ENCODE measurements at places on chromosomes 1 and 21. TPM values are rescaled to one million over a fixed set of nuclear protein-coding genes. Genes with fewer than 3 reads are reported as not detected.

TRNP1 gene
- 0.13 TPM for total RNA-seq

GIPC2 gene
- 0.08 TPM for total RNA-seq

LIPI gene
- total RNA-seq, result not detected

DNA sequence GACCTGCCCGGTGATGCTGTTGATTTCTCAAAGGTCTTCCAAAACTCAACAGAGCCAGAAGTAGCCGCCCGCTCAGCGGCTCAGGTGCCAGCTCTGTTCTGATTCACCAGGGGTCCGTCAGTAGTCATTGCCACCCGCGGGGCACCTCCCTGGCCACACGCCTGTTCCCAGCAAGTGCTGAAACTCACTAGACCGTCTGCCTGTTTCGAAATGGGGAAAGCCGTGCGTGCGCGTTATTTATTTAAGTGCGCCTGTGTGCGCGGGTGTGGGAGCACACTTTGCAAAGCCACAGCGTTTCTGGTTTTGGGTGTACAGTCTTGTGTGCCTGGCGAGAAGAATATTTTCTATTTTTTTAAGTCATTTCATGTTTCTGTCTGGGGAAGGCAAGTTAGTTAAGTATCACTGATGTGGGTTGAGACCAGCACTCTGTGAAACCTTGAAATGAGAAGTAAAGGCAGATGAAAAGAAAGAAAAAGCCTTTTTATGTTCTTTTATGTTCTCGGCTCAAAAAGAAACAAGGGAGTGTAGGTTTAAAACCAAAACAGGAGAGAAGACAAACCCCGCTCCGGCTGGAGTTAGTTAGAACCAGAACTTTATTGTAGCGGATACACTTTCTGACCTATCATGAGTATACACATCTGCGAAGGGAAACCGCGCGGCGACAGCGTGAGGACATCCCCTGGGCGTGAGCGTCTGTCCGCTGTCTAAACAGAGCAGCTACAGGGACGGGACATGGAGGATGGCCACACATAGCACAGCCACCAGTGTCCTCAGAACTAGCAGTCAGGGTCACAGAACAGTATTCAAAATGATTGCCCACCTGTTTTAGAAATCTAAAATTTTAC lies 77.1 kb downstream of the PIK3CD start:
- peaks cover 36% of the 10 kb centered on the region for H3K36me3 ChIP-seq
- no peak overlapping the region for H3K27ac ChIP-seq
- no peak for DNase-seq
- H3K4me1 ChIP-seq, result no peaks in the 10 kb centered on the region

GRCh38 chr1:57922130-57922529 lies 498.3 kb upstream of the DAB1 start:
- DNase-seq, result no peak
- H3K36me3 ChIP-seq, result no peaks in the 10 kb centered on the region
- no peaks in the 10 kb centered on the region for H3K27me3 ChIP-seq
- no peak overlapping the region for H3K4me3 ChIP-seq

Data from GM12878 (cell line).